Caudate nucleus (tissue), 63 donors: ENCODE measurements at places on chromosomes 12 and 14.
A peak's percentile ranks its signal among the peaks of the same experiment; 100 is the strongest.

GRCh38 chr14:72124171-72124570, 191.9 kb downstream of the RGS6 start:
- DNase-seq = no peak

GRCh38 chr14:96362965-96363750, at the start of the genes ATG2B and GSKIP:
TSS of gene ATG2B (minus strand) at chr14:96363341. CDS start at chr14:96362976, 365 bp downstream.
TSS of gene GSKIP (plus strand) at chr14:96363526. CDS start at chr14:96382248, 18,722 bp downstream.
- DNase-seq = peak; percentile 93

DNA sequence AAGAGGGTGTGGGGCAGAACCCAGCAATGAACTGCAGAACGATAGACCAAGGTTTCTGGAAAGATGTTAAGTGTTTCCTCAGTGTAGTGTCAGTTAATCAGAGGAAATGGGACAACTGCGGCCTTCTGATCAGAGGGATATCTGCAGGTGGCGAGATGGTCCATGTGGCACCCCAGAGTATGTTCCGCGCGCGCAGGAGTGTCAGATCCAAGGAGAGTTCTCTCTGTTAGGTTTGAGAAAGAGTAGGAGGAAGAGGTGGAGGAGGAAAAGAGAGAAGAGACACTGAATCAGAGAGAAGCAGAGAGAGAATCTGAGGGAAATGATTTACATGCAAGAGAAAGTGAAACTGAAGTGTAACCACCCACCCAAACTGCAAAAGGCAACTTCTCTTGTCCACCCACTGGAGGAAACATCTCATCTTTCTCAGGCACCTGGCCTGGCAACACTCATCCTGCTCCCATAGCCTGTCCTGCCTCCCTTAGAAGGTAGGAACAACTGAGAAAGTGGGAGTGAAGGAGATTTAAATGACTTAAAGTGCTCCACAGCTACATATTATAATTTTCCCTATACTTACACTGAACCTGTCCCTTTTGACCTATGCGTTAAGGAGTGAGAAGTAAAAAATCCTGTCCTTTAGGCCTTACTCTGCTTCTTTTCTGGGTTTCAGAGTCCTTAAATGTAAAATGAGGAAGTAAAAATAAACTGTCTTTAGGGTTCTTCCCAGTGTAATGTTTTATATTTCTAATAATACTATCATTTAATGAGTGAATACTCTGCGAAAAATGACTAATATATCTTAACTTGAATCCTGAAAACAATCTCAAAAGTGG, 6.8 kb upstream of the TESPA1 start:
- no peak for DNase-seq

DNA sequence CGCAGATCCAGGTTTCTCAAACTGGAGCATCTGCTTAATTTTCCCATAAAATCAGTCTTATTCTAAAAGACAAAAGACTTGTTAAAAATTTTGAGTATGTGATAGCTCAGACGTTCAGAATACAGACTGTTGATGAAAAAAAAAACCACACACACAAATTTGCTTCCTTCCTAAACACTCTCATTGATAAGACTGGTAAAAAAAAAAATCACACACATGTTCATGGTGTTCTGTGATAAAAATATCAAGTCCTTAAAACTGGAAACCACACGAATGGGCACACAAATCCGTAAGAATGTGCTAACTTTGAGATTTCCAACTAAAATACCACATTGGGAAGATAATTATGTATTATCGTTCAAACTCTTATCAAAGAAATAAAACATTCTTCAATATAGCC, 6.7 kb upstream of the ARID4A start:
- no peak for DNase-seq

GRCh38 chr12:4279198-4279690, 5.7 kb downstream of the CCND2 start:
- no peak for DNase-seq

DNA sequence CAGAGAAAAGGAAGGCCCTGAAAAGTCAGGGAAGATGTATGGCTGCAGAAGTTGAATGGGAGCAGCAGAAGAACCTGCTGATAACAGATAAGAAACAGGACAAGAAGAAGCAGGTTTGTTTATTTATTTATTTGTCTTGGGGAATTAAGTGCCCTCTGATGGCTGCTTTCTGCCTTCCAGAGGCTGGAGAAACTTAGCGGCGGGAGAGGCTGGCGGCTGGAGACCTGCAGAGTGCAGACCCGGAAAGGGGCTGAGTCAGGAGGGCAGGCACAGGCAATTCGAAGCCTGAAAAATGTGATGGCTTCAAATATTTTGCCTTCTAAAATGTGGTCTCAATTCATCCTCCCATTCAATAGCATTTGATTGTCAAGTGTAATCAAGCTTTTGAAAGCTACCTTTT, 168.2 kb upstream of the GZMB start:
- no peak for DNase-seq

GRCh38 chr14:22598896-22599244, 770 bp downstream of the ABHD4 start:
- DNase-seq = no peak

GRCh38 chr12:69243099-69244084, 4.0 kb downstream of the CPSF6 start:
- no peak for DNase-seq

GRCh38 chr12:126761420-126761819, 1505.5 kb upstream of the TMEM132C start:
- no peak for DNase-seq

DNA sequence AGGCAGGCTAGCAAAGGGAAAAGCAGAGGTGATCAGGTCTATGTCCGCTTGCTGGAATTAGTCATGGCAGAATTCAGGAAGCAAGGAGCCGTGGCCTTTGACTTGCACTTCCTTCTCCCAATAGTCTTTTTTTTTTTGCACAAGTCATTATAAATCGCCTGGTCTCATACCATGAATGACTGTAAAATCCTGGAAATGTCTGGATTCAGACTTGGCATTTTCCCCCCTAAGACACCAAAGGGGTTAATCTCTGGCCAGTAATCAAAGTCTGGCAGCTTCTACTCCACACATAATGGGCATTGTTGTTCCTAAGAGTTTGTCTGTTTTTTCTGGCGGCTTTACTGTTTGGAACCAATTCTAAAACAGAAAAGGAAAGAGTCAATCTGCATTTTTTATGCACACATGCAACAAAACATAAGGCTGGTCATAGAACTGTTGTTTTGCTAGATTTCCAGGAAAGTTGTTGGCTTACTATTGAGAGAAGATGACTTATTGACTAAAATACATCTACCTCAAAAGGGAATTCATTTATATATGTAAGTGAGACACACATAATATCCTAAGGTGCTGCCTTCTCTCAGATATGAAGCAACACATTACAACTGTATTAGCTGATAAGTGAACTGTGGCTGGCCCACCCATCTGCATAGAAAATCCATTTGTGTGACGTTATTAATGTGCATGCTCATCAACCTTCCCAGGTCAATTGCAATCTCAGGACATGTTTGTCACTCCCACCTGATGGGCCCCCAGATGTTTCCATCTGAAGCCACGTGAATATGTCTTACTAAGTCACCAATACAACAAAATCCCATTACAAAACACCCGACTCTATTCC, 157.3 kb downstream of the BTG1 start:
- DNase-seq = no peak

DNA sequence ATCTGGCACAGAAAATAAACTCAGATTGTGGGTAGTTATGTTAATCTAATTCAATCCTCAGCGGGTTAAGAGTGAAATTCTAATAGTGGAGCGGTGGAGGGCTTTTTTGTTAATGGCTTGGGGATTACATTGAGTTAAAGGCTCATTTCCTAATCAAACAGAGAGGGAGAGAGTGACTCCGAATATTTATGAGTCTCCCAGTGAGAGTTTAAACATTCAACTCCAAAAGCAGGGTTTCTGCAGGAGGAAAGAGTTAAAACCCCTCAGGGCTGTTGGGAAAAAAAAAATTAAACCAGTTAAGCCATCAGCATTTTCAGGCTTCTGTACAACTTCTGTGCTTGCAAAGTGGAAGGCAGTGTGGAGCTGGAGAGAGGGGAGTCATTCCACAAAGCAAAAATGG, 62.1 kb upstream of the ESRRB start:
- DNase-seq = no peak

GRCh38 chr14:36173161-36173560, 3.4 kb downstream of the PTCSC3 start:
- DNase-seq = no peak

GRCh38 chr12:77992760-77993159, 162.1 kb downstream of the NAV3 start:
- DNase-seq = no peak

DNA sequence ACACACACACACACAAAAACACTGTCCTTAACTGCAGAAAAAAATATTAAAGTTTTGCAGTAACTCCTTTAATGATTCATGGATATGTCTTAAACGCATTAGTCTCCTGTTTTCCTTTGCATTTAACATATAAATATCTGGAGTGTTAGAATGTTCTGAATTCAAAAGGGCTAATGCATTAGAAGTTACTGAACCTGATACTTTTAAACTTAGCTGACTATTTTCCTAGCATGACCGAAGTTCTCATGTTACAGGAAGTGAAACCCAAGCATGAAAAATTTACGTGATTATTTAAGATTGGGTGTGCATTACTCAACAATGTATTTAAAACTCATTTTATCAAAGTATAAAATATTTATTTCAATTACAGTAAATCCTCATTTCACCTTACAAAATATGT, 791.2 kb downstream of the FLRT2 start:
- no peak for DNase-seq

GRCh38 chr12:24600551-24600950, 348.4 kb downstream of the BCAT1 start:
- no peak for DNase-seq

GRCh38 chr12:64780132-64780530, 20.9 kb upstream of the GNS start:
- no peak for DNase-seq

DNA sequence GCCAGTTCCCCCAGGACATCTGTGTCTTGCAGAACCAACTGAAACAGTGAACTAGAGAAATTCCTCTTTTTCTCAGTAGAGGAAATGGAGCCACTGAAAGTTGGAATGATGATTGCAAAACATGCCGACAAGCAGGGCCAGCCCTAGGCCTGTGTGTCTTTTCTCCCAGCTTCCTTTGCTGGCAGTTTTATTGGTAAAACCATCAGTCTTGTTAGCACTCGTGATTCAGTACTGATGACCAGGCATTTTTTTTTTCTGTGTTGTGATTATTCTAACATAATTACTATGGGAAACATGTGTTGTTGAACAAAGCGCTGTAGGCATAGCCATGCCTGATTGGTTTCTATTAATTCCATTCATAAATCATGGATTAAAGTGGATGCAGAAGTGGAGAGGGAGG, 620.7 kb downstream of the AACS start:
- DNase-seq = no peak

GRCh38 chr12:57079821-57080220, 1.2 kb upstream of the NEMP1 start:
- no peak for DNase-seq

DNA sequence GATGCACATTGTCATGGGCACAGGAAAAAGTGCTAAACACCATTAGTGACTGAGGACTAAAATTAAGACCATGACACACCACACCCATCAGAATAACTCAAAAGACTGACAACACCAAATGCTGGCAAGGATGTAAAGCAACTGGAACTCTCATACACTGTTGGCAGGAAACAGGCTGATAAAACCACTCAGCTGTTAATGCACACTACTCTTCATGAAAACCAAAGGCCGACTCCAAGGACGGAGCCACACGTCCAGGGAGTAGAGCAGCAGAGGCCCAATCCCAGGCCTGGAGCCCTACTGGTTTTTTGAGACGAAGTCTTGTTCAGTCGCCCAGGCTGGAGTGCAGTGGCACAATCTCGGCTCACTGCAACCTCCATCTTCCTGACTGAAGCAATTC, 6.4 kb downstream of the RAD52 start:
- DNase-seq = no peak

- no peak for DNase-seq
Observed at GRCh38 chr12:71295953-71296352, 138.2 kb upstream of the TSPAN8 start.

GRCh38 chr12:92186038-92186470, 40.4 kb upstream of the BTG1 start:
- no peak for DNase-seq

DNA sequence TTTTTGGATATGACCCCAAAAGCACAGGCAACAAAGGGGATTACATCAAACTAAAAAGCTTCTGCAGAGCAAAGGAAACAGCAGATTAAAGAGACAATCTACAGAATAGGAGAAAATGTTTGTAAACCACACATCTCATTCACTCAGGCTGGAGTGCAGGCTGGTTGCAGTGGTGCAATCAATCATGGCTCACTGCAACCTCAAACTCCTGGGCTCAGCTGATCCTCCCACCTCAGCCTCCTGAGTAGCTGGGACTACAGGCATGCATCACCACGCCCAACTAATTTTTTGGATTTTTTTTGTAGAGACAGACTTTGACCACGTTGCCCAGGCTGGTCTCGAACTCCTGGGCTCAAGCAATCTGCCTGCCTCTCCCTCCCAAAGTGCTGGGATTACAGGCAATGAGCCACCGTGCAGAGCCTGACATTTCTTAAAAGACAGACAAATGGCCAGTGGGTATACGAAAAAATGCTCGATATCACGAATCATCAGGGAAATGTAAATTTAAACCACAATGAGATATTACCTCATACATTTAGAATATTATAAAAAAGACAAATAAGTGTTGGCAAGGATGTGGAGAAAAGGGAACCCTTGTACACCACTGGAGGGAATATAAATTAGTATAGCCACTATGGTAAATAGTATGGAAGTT, 9.8 kb downstream of the NCKAP5L start:
- DNase-seq = no peak

GRCh38 chr12:15534874-15535273, 212.6 kb downstream of the PTPRO start:
- no peak for DNase-seq

- DNase-seq = no peak
Observed at GRCh38 chr12:89414851-89415250, 62.5 kb upstream of the DUSP6 start.

- DNase-seq = peak; percentile 21
Observed at GRCh38 chr12:51661836-51662235, 70.8 kb downstream of the SCN8A start.

DNA sequence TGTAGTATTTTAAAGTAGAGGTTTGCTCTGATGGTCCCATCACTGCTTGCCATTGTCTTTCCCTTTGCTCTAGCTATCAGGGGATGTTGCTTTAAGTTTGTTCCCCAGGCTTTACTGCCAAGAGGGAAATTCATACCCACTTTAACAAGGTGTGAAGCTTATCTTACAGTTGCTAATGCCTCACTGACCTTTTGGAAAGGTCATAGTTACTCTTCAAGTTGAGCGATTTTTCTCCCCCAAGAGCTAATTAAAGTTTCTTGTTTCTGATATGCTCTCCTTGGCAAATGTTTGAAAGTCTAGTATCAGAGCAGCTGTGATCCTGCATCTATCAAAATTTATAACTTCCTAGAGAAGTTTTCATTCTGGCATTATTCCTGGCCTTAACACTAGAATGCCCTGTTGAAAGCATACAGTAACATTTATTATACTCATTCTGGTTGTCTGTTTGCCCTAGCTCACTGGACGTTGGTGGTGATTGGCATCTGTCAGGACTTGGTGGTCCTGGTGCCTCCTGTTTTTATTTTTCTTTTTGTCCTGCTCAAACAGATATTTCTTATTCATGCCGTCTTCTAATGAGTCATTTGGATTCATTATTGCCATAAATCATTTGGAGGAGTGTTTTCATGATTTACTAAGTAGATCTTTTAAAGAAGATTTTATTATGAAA, 8.1 kb downstream of the ATP2A2 start:
- no peak for DNase-seq

- no peak for DNase-seq
Observed at GRCh38 chr14:104580961-104581360, 1.4 kb downstream of the C14orf180 start.

- DNase-seq = no peak
Observed at GRCh38 chr12:100166232-100166631, 23.6 kb upstream of the BLTP3B start.
